Stimulated activated CD8-positive, alpha-beta memory T cell treated with anti-CD3 and anti-CD28 coated beads, Interleukin-4, amount 100 ng/mL, for 1 hour (primary cell): ENCODE measurements at places on chromosomes 7 and 10.
A peak's percentile ranks its signal among the peaks of the same experiment; 100 is the strongest.

DNA sequence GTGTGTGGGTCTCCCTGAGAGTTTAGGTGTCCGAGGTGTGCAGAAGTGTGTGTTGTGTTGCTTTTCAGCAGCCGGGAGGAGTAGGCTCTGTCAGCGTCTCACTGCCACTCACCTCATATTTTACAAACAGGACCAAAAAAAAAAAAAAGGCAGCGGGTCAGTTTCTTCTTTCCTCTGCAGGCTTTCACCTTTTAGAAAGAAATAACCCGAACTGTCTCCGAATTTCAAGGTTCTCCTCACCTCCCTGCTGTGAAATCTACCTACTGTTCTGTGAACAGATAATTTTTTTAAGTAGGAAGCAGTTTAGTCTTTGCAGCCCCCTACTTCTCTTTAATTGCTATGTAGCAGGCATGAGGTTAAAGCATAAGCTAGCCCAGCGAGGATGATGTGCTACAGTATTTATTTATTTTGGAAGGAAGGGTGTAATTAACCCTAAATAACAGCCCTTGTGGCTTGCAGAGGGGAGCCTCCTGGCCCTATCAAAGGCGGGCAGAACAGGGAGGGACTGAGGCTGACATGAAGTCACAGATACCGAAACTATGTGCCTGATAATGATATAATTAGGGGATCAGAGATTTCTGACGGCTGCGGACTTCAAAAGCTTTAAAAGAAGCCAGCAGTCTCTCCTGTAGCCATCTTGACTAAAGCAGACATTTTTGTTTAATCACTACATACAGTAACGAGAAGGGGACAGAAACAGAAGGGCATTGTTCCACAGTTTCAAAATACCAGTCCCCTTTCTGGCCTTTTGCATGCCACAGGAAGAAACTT, 1.6 kb downstream of the BAMBI start:
- DNase-seq, result no peak

GRCh38 chr7:24701261-24702235, 55.7 kb downstream of the GSDME start:
- DNase-seq, result no peak

DNA sequence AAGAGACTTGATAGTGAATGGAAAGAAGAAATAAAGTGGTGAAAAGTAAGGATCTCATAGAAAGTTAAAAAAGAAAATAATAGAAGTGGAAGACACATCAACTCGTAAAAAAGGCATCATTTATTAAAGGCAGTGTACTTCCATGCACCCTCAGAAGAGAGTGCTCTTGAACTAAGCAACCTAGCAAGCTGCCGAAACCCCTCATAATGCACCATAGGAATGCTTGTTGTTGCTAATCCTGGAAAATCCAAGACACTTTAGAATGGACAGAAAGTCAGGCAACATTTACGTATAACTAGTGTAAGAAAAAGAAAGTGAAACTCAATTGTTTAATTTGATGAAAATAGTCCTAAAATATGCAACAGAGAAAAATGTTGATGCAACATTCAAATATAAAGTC, 12.8 kb downstream of the TFPI2 start:
- no peak for DNase-seq

DNA sequence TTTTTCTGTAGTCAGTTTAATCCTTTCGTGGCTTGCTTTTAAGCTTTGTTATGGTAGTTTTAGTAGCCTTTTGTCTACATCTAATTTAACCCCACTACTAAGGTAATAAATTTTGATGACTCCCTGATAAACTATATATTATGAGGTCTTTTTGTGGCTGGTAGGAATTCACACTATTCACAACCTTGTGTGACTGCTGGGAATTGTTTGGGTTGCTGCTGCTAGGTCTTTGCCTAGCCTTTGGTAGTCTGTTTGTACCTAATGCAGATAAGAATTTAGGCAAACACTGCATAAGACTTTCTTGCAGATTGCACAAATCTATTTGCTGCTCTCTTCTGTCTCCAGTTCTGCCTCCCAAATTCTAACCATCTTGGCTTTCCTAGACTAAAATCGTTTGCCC, 58.3 kb downstream of the SHOC2 start:
- no peak for DNase-seq

GRCh38 chr7:7051206-7051877, 131.0 kb upstream of the C1GALT1 start:
- no peak for DNase-seq

DNA sequence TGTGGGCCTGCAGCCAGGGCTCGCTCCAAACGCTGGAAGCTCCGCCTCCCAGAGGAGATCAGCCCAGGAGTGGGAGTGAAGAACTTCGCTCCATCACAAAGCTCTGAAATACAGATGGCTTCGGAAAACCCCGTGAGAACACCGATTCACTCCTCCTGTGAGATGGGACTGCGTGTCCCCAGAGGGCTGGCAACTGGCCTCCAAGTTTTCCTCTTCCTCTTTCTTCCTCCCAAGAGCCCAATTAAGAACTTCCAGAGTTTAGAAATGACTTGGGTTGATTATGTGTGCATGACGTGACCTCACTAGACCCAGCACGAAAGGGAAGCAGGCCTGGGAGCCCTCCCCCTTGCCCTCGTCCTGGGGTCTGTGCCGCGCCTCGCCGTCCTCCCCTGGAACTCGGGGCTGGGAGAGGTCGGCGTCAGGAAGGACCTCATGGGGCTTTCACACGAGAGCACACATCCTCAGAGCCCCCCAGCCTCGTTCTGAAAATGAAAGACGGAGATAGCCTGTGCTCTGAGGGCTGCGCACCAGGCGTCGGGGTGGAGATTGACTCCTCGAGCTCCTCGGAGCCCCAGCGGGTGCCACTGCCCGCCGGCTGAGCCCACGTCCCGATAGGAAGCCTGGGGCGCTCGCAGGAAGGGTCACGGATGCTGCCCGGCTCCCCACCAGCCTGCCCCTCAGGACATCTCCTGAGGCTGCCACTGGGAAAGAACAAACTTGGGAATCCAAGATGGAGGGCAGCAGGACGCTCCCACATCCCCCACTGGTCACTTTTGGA, 37.8 kb downstream of the PTPRN2 start:
- DNase-seq, result no peak

DNA sequence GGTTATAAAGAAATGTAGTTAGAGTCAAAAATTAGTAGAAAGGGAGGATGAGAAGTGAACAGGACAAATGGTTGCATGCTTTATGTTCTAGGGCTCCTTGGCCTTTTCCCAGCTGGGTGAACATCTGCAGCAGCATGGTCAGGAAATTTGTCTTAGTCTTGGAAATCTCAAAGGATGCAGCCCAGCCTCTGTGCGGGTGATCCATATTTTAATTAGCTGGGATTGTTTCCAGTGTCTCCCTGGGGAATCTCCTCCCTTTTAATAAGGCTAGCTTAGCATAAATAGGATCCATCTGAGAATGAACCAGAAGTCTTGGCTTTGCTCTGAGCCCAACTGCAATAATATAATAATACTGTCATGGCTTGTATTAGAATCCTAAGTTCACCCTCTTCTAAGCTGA, 198.3 kb downstream of the PRKG1 start:
- DNase-seq, result no peak

- no peak for DNase-seq
Measured at GRCh38 chr10:108358912-108359311, 1194.4 kb upstream of the SORCS1 start.

GRCh38 chr10:53697038-53697437, 924.5 kb upstream of the MBL2 start:
- no peak for DNase-seq

DNA sequence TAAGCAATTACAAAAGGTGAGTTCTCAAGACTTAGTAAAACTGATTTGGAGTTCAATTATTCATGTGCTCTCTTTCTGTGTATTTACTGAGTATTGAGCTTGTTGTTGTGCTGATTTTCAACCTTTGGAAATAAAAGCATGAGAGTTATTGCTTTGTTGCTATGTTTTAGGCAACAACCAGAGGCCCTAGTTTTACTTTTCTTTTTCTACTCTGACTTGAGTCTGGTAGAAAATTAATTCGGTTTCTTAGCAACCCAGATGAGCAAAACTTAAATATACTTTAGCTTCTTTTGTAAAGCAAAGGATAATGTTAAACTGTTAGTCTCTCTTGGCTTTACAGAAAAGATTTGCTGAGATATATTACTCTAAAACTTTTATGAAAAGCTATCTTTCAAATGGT, 66.4 kb upstream of the SCIN start:
- no peak for DNase-seq

DNA sequence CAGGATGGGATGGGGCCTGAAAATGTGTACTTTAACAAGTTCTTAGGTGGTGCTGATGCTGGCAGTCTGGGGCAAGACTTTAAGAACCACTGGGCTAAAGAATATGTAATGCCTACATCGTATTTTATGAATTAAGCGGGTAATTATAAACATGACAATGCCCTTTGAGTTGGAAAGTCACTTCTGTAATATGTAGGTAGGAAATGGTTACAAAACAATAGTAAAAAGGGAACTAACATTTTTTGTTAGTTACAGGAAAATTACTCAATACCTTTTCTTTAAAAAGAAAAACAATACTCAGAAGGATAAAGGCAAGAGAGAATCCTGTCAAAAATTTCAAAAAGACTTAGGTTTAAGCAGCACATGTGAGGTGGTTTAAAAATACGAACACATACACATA, 48.3 kb upstream of the STEAP4 start:
- DNase-seq, result no peak

DNA sequence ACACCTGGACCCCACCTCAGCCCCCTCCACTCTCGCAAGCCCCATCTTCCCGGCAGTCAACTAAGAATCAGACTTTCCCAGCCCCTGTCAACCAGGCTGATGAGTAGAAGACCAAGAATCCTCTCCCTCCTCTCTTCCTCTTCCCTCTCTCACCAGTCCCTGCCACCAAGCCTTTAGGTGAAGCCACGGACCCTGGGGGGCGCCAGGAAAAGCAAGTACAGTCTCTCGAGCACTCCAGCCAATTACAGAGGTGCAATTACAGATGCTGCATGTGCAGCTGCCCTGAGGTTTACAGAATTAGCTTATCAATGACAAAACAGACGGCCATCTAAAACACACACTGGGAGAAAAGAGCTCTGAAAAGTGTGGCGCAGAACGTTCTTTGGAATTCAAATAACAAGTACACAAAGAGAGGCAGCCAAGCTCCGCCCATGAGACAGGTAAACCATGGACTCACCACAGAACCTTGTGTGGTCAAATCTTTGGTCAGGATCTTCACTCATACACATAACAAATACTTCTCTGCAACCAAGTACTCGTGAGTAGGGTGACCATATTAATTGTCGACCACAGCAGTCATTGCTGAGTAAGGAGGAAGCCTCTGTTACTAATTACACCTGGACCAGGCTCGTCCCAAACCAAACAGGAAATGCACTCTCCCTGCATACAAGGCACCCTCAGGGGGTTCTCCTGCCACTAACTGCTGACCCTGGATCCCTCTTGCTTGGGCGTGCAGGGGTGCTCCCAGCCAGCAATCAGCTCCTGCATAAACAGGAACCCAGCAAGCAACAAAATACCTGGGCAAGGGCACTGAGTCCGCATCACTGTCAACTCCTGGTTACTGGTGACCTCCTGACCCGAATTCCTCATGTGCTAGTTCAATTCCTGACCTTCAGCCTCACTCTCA, 189.2 kb downstream of the FAM107B start:
- no peak for DNase-seq

- no peak for DNase-seq
Measured at GRCh38 chr7:82704121-82704520, 260.5 kb upstream of the CACNA2D1 start.

DNA sequence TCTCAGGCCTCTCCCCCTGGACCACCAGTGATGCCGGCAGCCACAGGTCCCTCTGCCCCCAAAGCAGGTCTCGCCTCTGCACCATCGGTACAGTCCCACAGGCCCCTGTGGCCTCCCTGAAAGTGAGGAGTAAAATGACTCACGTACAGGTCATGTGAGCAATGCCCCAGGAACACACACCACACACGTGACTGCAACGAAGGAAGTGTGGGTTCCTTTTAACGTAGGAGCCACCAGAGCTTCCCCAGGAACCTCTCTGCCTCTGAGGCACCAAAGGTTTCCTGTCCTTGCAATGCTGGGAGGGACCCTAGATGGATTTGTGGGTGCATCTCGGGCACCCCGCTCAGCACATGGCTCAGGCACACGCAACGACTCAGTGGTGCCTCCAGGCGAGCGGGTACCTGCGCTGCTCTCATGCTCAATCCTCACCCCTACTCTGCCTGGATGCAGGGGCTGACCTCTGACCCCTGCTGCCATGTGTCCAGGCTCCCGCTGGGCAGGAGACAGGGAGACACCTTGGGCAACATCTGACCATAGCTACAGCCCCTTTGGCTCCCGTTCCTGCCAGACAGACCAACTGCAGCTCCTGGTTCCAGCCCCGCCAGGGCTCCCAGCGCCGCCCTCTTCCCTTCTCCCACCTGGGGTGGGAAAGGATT, 120.7 kb downstream of the PRKAG2 start:
- DNase-seq, result peak; percentile 24

- DNase-seq, result no peak
Measured at GRCh38 chr7:138029941-138030340, 28.1 kb upstream of the CREB3L2 start.

GRCh38 chr7:6238309-6238925, 34.0 kb downstream of the CYTH3 start:
- DNase-seq, result no peak

GRCh38 chr7:52410032-52410431, 625.4 kb upstream of the POM121L12 start:
- no peak for DNase-seq

DNA sequence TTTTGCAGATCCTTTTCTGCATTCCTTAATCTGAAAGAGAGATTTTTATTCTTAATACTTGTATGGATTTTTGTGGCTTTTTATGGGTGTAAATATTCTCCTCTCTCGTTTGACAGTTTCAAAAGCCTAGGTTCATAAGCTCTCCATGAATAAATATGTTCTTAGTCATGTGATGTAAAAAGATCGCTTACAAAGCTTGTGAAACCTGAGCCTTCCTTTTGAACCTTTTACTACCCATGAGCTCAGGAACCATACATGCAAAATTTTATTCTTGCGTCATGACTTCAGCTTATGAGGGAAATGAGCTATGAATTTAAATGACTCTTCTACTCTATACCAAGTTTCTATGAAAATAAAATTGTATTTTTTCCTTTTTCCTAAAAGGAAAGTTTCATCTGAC, 98.7 kb downstream of the POLL start:
- DNase-seq, result no peak

DNA sequence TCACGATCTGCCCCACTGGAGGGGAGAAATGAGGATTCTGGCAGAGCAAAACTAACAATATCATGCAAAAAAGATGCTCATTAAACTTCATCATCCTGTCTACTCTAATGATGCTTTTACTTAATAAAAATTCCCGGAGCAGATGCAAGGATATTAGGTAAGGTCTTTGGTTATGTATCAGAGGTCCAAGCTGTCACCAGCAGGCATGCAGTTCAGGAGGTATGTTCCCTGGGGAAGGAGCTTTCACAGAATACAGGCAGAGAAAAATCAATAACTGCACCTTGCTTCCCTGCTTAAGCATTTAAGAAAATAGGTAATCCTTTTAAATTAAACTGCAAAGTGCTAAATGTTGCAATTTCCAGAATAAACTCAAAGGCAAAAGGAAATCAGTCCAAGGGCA, 81.6 kb upstream of the C1QL3 start:
- no peak for DNase-seq

- no peak for DNase-seq
Measured at GRCh38 chr7:16594676-16595075, 50.9 kb downstream of the ANKMY2 start.

- no peak for DNase-seq
Measured at GRCh38 chr7:147811923-147812322, 778.6 kb upstream of the C7orf33 start.

GRCh38 chr7:157897681-157898080, 560.9 kb downstream of the DNAJB6 start:
- no peak for DNase-seq

- no peak for DNase-seq
Measured at GRCh38 chr7:97865104-97865503, 7.1 kb downstream of the ASNS start.

- no peak for DNase-seq
Measured at GRCh38 chr10:11757454-11757820, 15.3 kb downstream of the ECHDC3 start.

- no peak for DNase-seq
Measured at GRCh38 chr10:101856626-101857025, 13.0 kb upstream of the KCNIP2 start.
